Natural killer cell treated with Interleukin-12 subunit alpha and Interleukin-12 subunit beta and Interleukin-15 and Interleukin-18, amount 100 ng/mL, for 72 hours (primary cell): ENCODE measurements at places on chromosomes 1 and 21.

GRCh38 chr1:6634371-6635052 is 9.8 kb downstream of the THAP3 start:
- H3K4me1 ChIP-seq: peaks cover 5% of the 10 kb centered on the region
- H3K36me3 ChIP-seq: no peaks in the 10 kb centered on the region
- H3K4me3 ChIP-seq: no peak overlapping the region
- H3K27ac ChIP-seq: no peak overlapping the region
- no peaks in the 10 kb centered on the region for H3K27me3 ChIP-seq

DNA sequence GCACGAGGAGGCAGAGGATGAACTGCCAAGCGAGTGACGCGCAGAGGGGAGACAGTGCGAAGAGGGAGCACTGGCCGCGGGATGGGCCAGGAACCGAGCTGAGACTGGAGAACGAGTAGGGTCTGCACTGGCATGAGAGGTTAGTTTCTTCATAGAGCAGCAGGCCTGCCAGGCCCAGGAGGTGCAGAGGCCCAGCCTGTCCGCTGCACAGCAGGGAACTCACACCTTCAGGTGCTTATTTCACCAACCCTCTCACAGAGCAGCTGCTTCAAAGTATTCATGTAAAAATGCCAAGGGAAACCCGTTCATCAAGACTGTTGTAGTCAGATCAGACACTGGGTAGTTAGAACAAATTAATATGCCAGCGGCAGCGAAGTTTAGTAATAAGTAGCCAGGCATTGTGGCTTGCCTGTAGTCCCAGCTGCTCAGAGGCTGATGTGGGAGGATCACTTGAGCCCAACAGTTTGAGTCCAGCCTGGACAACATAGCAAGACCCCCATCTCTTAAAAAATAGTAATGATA is 144.5 kb downstream of the SLC45A1 start:
- no peaks in the 10 kb centered on the region for H3K36me3 ChIP-seq
- peak overlapping the region; percentile 30 for H3K27ac ChIP-seq
- H3K27me3 ChIP-seq: no peaks in the 10 kb centered on the region
- H3K4me3 ChIP-seq: no peak overlapping the region
- no peak for DNase-seq

DNA sequence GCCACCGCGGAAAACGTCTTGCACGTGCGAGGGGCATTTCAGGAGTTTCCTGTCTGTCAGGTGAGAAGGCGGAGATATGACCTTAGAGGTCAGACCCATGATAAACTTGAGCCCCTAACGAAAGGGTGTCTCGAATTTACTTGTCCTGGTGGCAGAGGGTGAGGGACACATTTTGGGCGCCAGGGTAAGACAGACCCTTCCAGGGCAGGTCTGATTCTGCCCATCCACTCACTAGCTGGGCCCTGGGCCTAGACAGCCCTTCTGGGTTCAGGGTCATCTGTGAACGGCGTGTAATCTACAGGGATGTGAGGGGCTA is 395 bp upstream of the CSRP1 start:
- peaks cover 22% of the 10 kb centered on the region for H3K4me1 ChIP-seq
- H3K4me3 ChIP-seq: peak overlapping the region; percentile 90
- no peaks in the 10 kb centered on the region for H3K36me3 ChIP-seq
- H3K27ac ChIP-seq: peak overlapping the region; percentile 79
- no peaks in the 10 kb centered on the region for H3K27me3 ChIP-seq

DNA sequence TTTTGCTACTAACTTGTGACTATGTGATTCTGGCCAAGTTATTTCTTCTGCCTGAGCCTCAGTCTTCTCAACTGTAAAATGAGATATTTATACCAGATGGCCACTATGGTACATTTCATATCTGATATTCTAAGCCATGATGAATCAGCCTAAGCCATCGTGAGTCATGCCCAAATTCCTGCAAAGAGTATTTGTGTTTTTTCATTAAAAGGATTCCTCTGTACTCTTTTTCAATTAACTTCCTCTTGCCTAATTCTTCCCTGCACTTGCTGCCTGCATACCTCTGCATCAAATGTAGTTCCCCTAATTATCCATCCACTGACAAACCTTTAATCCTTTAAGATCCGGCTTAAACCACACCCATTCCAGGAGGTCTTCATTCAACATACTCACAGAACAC is 575.1 kb upstream of the BEND5 start:
- H3K27ac ChIP-seq: no peak overlapping the region
- H3K4me1 ChIP-seq: no peaks in the 10 kb centered on the region
- no peaks in the 10 kb centered on the region for H3K27me3 ChIP-seq
- H3K36me3 ChIP-seq: no peaks in the 10 kb centered on the region

- H3K4me1 ChIP-seq: peaks cover 86% of the 10 kb centered on the region
- H3K27ac ChIP-seq: no peak overlapping the region
- no peaks in the 10 kb centered on the region for H3K27me3 ChIP-seq
- H3K36me3 ChIP-seq: peaks cover 4% of the 10 kb centered on the region
- H3K4me3 ChIP-seq: no peak overlapping the region
- DNase-seq: no peak
Observed at GRCh38 chr1:42318601-42319000, 16.4 kb downstream of the FOXJ3 start.

GRCh38 chr1:207156095-207156494 is 52.1 kb downstream of the C4BPA start:
- H3K27ac ChIP-seq: no peak overlapping the region
- peaks cover 7% of the 10 kb centered on the region for H3K36me3 ChIP-seq

DNA sequence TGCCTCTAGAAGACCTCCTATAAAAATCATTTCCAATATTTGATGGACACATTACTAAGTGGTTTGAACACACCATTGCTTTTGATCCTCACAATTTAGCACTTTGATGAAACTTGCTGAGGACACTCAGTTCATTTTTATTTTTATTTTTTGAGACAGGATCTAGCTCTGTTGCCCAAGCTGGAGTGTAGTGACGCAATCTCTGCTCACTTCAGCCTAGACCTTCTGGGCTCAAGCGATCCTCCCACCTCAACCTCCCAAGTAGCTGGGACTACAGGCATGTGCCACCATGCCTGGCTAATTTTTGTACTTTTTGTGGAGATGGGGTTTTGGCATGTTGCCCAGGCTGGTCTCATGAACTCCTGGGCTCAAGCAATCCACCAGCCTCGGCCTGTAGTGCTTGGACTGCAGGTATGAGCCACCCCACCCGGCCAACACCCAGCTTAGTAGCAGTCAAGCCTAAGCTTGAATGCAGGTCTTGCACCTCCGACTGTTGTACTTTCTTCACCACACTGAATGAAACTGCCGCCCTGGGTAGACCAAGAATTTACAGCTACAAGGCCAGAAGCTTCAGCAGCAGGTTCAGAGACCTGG is 24.8 kb upstream of the ATP2B4 start:
- no peak overlapping the region for H3K4me3 ChIP-seq
- DNase-seq: no peak
- H3K27me3 ChIP-seq: no peaks in the 10 kb centered on the region
- peak overlapping the region; percentile 43 for H3K27ac ChIP-seq
- peaks cover 69% of the 10 kb centered on the region for H3K4me1 ChIP-seq

DNA sequence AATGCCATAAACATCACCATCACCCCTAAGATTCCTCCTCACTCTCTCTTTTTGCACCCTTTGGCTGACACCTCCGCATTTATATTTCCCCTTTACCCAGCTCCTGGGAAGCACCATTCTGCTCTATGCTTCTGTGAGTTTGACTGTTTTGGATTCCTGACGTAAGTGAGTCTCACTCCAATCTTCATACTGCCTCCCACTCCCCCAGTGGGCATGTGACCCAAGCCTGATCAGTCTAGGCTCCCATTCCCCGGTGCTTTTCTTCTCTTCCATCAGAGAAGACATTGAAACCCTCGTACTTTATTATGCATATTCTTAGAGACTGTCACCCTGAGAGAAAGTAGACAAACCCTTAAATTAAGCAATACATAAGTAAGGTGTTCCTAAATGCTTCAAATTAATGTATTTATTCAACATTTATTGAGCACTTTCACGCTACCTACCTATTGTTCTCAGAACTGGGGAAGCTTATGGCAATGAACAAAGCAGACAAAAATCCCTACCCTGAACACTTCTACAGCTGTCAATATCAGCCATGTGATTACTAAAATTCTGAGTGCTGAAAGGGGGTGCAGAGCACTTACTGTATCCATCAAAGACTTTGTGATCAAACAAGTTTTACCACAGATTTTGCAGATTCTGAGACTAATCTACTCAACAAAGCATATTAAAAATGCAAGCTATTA is 43.4 kb upstream of the DIPK1A start:
- no peaks in the 10 kb centered on the region for H3K36me3 ChIP-seq
- no peak overlapping the region for H3K4me3 ChIP-seq
- no peaks in the 10 kb centered on the region for H3K4me1 ChIP-seq
- DNase-seq: no peak
- peaks cover 19% of the 10 kb centered on the region for H3K27me3 ChIP-seq
- no peak overlapping the region for H3K27ac ChIP-seq

DNA sequence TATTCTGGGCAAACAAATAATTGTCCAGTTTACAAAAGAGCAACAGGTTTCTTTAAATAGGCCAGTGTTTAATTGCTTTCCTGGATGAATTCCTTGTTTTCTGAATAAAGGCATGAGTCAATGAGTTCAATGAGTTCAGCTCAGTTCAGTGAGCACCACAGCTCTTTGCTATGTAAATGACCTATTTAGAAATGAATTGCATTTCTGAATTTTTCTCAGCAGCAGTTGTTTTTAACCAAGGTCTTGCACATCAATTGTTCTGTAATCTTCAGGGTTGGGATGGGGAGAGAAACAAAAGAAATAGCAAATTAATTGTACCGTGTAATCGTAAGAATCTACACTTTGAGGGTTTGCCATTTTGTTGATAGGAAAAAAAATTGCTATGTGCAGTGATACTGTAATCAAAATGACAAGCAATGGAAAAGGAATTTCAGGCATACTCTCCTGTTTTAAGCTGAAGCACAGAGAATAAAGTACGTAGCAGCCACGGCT is 45.7 kb downstream of the MIS18A start:
- DNase-seq: no peak
- H3K36me3 ChIP-seq: no peaks in the 10 kb centered on the region
- H3K4me1 ChIP-seq: no peaks in the 10 kb centered on the region
- H3K27me3 ChIP-seq: peaks cover 3% of the 10 kb centered on the region
- H3K27ac ChIP-seq: no peak overlapping the region
- H3K4me3 ChIP-seq: no peak overlapping the region

- DNase-seq: no peak
- no peaks in the 10 kb centered on the region for H3K36me3 ChIP-seq
- no peak overlapping the region for H3K27ac ChIP-seq
Observed at GRCh38 chr1:167076136-167076710, 14.0 kb downstream of the GPA33 start.

- DNase-seq: no peak
- H3K4me3 ChIP-seq: no peak overlapping the region
- no peak overlapping the region for H3K27ac ChIP-seq
- peaks cover 16% of the 10 kb centered on the region for H3K4me1 ChIP-seq
- peaks cover 7% of the 10 kb centered on the region for H3K36me3 ChIP-seq
Observed at GRCh38 chr1:211942583-211942982, 92.8 kb downstream of the INTS7 start.

DNA sequence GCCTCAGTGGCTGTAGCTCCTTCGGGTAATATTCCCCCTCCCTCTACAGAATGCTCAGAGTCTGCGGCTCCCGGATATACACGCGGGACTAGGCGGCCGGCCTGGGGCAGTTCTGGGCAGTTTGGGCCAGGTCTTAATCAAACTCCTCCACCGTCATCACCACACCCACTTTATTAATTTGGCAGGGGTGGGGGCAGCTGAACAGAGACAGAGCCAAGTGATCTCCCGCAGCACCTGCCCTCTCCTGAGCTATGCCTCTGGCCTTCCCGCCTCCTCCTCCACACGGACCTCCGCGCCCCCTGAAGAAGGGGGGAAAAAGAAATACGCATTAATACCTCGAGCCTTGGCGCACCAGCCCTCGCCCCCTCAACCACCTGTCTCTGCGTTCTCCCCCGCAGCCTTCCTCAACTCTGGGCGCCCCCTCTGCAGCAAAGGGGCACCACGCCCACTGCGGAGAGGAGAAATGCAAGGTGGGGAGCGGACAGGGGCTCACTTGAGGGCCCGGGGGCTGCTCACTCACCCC is 42.6 kb downstream of the CD34 start:
- peaks cover 5% of the 10 kb centered on the region for H3K36me3 ChIP-seq
- H3K4me3 ChIP-seq: peak overlapping the region; percentile 89
- no peak for DNase-seq

- H3K4me1 ChIP-seq: peaks cover 52% of the 10 kb centered on the region
- H3K4me3 ChIP-seq: peak overlapping the region; percentile 25
- H3K27me3 ChIP-seq: no peaks in the 10 kb centered on the region
- no peak for DNase-seq
Observed at GRCh38 chr1:21338573-21339355, 48.5 kb upstream of the ECE1 start.

DNA sequence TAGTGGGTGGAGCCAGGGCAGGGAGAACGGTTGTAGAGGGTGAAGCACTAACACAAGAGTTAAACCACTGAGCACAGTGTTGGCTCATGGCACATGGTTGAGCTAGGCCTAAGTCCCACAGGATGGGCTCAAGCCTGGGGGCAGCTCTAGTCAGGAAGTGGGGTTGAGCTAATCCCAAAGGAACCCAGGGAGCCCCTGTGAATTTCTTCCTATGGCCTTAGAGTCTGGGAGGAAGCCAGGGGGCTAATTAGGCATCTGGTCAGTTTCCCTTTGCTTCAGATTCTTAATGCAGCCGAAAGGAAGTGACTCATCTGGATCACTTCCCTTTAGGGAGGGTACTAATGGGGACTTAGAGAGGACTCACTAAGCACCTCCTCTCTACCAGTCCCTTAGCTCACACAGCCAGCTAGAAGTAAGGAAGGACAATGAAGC is 10.1 kb downstream of the CFAP45 start:
- peaks cover 10% of the 10 kb centered on the region for H3K4me1 ChIP-seq
- H3K36me3 ChIP-seq: no peaks in the 10 kb centered on the region
- peak overlapping the region; percentile 24 for H3K4me3 ChIP-seq

DNA sequence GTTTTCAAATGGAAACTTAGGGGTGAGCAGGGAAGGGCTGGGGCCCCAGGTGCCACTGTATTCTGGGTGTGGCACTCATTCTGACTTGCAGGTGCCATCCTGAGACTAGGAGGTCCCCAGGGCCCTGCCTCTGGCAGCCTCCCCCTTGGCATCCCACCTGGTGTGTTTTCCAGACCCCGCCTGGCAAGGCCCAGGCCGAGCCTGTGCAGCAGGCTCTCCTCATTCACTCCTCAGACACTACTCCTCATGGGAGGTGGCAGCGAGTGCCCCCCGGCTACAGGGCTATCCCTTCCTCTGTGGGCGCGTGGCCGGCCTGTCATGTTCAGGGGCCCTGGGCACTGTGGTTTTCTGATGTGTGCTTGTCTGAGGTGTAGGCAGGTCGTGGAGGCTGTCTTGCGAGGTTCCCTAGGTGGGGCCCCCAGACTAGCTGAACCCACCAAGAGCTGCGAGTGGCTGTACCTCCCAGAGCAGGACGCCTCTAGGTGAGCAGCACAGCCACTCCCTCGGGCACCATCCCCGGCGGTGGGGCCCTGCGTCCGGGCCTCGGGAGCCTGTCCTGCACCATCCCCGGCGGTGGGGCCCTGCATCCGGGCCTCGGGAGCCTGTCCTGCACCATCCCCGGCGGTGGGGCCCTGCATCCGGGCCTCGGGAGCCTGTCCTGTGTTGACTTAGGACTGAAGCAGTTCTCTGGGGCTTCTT is 13.2 kb downstream of the SLX9 start:
- H3K36me3 ChIP-seq: no peaks in the 10 kb centered on the region
- peaks cover 4% of the 10 kb centered on the region for H3K4me1 ChIP-seq
- H3K4me3 ChIP-seq: no peak overlapping the region
- peak; percentile 53 for DNase-seq
